ENCODE measurements at places on chromosomes 16 and 17.

- no peak for DNase-seq
Observed at GRCh38 chr16:80743273-80743672, 61.1 kb downstream of the CDYL2 start.

- no peak for DNase-seq
Observed at GRCh38 chr17:60716766-60717165, 39.1 kb downstream of the BCAS3 start.

DNA sequence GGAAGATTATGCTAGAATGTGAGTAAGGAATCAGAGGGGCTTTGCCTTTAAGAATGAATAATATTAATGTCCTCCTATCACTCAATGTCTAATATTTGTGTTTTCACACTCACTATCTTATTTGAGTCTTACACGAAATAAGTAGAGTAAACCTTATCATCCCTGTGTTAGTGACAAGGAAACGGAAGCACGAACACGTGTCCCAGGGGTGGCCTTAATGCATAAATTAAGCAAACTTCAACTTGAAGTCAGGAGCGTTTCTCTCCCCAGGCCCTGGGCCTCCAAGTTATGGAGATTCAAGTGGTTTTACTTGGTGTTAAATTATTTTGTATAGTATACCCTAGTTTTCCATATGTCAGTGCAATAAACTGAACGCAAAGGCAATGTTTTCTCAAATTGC lies 96.0 kb downstream of the WDR59 start:
- DNase-seq, result no peak

DNA sequence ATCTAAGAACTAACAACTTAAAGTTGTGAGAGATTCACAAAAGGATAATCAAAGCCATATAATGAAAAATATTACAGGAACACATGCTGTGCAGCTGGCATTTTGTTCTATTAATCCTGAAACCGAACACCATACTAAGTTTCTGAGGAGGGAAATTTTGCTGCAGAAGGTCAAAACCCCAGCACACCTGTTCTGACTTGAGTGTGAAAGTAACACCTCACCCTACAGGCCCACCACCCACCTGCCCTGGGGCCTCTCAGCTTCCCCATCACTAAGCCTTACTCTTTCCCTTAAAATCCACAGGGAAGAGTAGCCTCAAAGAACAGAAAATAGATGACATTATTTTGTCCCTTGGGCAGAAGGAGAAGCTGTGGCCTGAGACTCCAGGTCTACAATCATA lies 44.8 kb downstream of the STAT5A start:
- DNase-seq, result no peak

DNA sequence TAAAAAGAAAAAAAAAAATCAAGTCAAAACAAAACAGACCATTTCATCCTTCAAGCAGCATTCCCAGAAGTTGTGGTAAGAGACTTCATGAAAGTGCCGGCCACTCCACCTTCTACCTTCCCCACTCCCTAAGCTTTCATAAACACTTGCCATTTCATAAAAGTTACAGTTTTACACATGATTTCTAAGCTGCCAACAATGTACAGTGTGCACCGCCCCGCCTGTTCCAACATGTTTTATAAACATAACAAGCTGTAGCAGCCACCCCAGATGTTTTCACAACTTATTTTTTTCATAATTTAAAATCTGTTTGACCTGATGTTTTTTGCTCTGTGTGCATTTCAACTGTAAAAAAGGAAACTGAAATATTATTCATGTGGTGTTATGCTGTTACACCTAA lies 608.1 kb downstream of the TOX3 start:
- no peak for DNase-seq

DNA sequence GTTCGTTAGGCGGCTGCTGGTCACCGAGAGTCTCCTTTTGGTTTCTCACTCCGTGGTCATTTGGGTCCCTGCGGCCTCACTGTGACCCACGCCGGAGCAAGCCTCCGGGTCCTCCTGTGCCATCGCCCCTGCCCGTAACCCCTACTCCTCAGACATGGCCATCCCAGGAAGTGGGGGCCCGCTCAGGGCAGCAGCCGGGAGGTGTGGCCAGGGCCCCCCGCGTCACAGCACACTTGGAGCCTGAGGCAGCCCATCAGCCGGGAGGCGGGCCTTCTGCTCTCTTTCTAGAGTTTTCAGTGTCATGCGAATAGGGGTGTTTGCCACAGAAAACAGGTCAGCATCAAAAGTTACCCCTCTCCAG lies 7.9 kb upstream of the WFIKKN1 start:
- no peak for DNase-seq

GRCh38 chr16:27538528-27538927 lies 11.2 kb downstream of the GTF3C1 start:
- DNase-seq, result no peak

GRCh38 chr16:57981636-57982035 lies 10.7 kb upstream of the CNGB1 start:
- no peak for DNase-seq

Measured in activated CD8-positive, alpha-beta memory T cell treated with anti-CD3 and anti-CD28 coated beads, Interleukin-2, amount 50 U/mL, for 4 hours (primary cell).